ENCODE measurements at places on chromosomes 2 and 18. TPM values are rescaled to one million over a fixed set of nuclear protein-coding genes. Genes with fewer than 3 reads are reported as not detected.

Gene LAMA1
- total RNA-seq = not detected

Gene SPATS2L
- 46.5 TPM for total RNA-seq

Gene APCDD1
- not detected for total RNA-seq

GRCh38 chr2:186913870-186914269 lies 64.9 kb upstream of the ZSWIM2 start:
- no peaks in the 10 kb centered on the region for H3K36me3 ChIP-seq
- no peak for DNase-seq
- no peak overlapping the region for H3K4me3 ChIP-seq
- no peaks in the 10 kb centered on the region for H3K4me1 ChIP-seq
- no peaks in the 10 kb centered on the region for H3K27me3 ChIP-seq
- H3K27ac ChIP-seq = no peak overlapping the region

GRCh38 chr2:191470306-191470705 lies 207.6 kb upstream of the NABP1 start:
- H3K27me3 ChIP-seq = no peaks in the 10 kb centered on the region
- no peak overlapping the region for H3K4me3 ChIP-seq
- H3K36me3 ChIP-seq = no peaks in the 10 kb centered on the region

DNA sequence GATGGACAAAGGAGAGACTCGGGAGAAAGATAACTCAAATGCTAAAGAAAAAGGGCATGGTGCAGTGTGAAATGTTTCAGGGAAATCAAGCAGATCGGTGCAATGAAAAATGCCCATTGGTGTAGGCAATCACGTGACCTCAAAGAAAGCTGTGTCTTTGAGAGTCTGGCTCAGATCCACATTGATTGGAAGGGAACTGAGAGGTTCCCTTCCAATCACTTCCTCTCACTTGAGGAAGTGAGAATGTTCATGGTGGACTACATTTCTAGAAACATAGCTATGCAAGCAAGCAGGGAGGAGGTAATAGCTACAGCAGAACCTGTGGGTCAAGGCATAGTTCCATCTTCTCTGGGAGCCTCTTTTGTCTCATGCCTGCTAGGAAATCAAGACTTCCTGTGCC lies 187.4 kb downstream of the LPIN1 start:
- no peaks in the 10 kb centered on the region for H3K27me3 ChIP-seq
- no peaks in the 10 kb centered on the region for H3K36me3 ChIP-seq
- H3K4me3 ChIP-seq = no peak overlapping the region
- no peak overlapping the region for H3K27ac ChIP-seq
